ENCODE measurements at places on chromosomes 7 and 10.

- DNase-seq: peak; percentile 27
Observed at GRCh38 chr7:17530741-17531421, 232.4 kb downstream of the AHR start.

DNA sequence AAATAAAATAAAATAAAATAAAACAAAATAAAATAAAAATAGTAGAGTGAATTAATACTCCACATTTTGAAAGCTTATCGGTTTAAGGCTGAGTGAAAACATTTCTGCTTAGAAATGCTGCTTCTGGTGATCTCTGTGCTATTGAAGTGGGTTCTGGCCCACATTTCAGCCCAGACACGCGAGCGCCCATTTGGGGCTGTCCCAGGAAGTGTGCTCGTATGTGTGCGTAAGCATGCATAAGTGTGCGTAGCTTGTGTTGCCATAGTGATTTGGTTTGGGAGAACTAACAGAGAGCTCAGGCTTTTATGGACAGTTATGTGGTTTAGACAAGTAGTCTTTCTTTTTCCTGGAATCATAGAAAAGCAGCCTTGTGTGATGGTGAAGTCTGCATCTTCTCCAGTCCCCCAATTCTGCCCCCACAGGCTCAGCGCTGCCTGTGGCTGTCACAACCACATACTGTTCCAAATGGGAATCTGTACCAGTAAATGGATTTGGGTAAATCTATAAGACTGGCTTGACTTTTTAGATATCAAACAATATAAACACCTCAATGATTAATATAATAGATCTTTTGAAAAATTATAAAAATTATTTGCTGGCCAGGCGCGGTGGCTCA, 29.8 kb upstream of the PURB start:
- no peak for DNase-seq

DNA sequence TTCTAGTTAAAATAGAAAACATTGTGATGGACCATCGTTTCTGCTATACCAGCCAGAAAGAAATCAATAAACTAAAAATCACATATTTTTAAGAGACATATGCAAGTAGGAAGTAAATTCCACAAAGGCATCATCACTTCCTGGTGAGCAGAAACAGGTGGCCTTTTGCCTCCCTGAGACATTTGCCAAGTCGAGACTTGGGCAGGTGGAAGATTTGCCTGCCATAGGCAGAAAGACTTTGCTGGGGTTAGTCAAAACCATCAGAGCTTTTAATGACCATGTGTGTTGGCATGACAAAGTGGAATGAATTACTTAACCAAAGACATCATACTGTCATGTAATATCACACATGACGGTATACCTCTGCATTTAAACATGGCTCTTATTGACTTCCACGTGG, 66.0 kb upstream of the FGL2 start:
- DNase-seq: no peak

GRCh38 chr10:27391325-27391724, 112.8 kb upstream of the RAB18 start:
- no peak for DNase-seq

GRCh38 chr10:97200616-97201015, 14.9 kb upstream of the SLIT1 start:
- DNase-seq: no peak

DNA sequence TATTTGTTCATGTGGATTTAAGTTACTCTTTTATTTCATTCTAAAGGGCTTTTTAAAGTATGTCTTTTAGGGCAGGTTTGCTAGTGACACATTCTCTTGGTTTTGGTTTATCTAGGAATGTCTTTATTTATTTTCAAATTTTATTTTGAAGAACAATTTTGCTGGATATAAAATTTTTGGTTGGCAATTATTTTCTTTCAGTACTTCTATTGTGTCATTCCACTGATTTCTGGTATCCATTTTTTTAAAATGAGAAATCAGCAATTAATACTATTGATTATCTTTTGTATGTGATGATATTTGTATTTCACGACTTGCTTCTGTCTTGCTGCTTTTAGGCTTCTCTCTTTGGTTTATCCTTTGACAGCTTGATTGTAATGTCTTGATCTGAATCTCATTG, 756.3 kb downstream of the INHBA start:
- no peak for DNase-seq

DNA sequence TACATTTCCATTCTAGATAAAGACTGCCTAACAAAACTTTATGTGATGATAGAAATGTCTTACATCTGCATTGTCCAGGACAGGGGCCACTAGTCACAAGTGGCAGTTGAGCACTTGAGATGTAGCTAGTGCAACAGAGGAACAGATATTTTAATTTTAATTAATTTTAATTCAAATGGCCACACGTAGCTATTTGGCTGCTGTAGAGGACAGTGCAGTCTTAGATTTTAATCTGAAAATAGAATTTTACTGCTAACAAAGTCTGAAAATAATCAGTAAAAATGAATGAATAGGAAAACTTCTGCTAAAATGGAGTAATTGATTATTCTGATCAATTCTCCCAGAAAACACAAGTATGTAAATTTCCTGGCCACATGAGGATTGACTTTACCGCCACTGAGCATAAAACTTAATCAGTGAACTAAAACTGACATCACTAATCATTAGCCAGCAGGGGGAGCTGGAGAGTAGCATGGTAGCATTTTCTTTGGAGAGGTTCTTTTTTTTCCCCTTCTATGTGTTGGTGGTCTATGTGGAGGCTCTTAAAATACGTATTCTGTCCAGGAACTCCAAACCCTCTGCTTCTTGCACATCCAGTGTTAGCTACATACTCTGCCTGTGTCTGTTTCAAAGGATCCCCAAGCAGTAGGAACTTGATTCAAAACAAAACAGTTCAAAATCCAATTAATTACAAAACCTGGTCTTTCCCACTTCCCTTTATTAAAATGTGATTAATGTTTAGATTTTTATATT, 52.1 kb downstream of the TSPAN12 start:
- peak; percentile 84 for DNase-seq

GRCh38 chr7:78146546-78146945, 348.0 kb downstream of the PHTF2 start:
- no peak for DNase-seq

DNA sequence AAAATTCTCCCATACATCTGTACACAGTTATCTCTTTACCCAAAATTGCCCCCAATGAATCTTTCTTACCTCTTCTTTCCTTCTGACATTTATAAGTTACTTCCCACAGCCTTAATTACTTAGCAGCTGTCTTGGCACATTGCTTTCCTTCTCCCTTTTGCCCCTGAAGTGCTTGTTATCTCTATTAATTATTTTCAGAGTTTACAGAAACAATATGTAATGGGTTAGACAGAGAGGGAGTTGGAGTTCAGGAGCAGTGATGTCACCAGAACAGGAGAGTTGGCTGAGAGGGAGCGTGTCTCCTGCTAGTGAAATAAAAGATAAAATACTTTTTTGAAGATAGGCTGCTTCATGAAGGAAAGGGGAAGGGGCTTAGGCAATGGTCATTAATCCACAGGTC, 57.4 kb downstream of the ITGB8 start:
- DNase-seq: no peak

DNA sequence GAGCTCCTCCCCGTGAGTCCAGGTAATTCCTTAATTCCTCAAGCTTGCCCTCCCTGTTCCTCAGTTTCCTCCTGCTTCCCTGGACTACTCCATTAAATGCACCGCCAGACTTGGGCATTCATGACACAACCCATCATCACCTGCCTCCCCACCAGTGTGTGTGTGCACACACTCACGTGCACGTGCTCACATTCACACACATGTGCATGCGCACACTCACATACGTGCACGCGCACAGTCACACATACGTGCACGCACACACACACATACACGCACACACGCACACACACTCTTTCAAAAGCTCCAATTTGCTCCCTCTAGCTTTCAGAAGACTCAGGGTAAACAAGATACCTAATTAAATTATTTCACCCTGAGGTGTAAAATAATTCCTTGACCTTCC, 216.7 kb downstream of the FAM107B start:
- DNase-seq: no peak

DNA sequence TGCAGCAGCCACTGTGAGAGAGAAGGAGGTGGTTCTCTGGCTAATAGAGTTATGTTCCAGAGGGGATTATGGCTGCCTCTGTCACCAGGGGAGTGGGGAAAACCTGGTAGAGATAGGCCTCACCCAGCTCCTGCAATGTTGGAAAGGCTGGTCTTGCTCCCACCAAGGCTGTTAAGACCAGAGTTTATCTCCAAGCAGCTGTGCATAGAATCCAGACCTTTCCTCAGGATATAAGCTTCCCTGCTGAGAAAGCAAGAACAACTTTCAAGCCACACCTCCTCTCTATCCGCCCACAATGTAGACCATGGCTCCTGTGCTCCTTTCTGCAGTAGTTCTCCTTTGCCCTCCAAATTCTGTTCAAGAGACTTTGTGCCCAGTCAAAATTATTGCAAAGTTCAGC, 1375.4 kb downstream of the REEP3 start:
- DNase-seq: no peak

Measured in NCI-H1092 treated with DMSO at 0.1 percent for 48 hours (cell line).